ENCODE measurements at places on chromosomes 11 and 22. TPM values are rescaled to one million over a fixed set of nuclear protein-coding genes. Genes with fewer than 3 reads are reported as not detected.

- no peaks in the 10 kb centered on the region for H3K4me1 ChIP-seq
- no peaks in the 10 kb centered on the region for H3K27me3 ChIP-seq
- DNase-seq: no peak
Observed at GRCh38 chr11:17578958-17579357, 31.9 kb downstream of the OTOG start.

DNA sequence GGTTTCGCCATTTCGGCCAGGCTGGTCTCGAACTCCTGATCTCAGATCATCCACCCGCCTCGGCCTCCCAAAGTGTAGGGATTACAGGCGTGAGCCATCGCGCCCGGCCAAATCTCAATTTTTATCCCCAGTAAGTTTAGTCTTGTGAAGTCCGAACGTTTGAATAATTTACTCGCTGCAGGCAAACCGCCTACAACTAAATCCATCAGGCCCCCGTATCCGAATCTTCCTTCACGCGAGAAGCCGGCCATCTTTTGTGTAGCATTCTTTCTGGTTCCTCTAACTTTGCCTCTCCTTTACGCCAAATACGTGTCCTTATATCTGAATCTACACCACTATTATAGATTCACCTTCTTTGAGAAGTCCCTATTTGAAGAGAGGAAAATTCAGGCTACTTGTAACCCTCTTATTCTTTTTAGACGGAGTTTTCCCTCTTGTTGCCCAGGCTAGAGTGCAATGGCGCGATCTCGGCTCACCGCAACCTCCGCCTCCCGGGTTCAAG, 581 bp upstream of the EIF3L start:
- DNase-seq: no peak
- no peaks in the 10 kb centered on the region for H3K4me1 ChIP-seq
- H3K36me3 ChIP-seq: peaks cover 37% of the 10 kb centered on the region
- H3K27ac ChIP-seq: peak overlapping the region; percentile 90
- H3K4me3 ChIP-seq: peak overlapping the region; percentile 91

DNA sequence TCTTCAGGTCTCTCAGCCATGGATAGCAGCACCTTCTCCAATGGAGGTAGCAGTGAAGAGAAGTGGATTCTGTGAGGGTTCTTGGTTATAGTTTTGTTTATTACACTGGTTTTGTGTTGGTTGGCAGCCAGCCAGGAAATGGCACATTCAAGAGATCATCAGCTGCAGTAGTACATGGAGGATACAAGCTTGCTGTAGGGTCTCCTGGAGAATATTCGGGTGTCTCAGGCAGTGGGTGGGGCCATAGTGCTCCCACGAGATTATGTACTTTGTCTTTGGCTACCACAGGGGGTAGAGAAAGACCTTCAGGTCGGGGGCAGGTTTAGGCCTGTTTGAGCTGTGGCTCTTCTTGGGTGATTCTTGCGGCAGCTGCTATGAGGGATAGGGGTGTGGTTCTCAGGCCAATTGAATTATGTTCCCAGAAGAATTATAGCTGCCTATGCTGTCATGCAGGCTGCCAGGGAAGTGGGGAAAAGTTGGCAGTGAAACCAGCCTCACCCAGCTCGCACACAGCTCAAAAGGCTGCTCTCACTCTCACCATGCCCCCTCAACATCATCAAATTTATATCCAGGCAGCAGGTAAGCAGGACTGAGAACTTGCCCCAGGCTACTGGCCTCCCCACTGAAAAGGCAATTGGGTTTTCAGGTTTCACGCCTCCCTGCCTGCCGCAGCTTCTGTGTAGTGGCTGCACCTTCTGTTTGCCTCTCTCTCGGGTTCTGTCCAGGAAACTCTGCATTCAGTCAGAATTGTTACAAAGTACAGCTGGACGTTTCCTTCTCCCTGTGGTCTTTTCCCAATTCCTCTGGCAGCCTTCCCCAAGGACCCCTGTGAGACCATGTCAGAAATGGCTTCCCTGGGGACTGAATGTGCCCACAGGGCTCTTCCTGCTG, 435.5 kb downstream of the LUZP2 start:
- H3K4me3 ChIP-seq: no peak overlapping the region
- H3K27ac ChIP-seq: no peak overlapping the region

The GLB1L2 gene
- total RNA-seq: 2.4 TPM

The IL18BP gene
- 10.6 TPM for total RNA-seq

The CYB5R3 gene
- 97.4 TPM for total RNA-seq
